ENCODE measurements at places on chromosomes 12 and 14.

DNA sequence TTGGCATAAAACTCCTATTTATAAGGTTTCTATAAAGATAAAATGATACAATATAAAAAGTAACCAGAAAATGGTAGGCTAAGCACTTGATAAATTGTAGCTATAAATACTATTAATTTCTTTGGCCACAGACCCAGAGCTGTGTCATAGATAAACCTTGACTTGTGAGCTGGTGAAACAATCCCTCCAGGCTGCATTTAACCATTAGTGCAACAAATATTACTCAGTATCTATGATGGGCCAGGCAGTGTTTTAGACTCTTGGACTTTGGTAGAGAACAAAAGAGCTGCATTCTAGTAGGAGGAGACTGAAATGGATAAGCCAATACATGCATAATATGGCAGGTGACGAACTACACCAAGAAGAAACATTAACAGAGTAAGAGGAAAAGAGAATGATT lies 178.1 kb downstream of the BTG1 start:
- no peak for DNase-seq

GRCh38 chr12:31227401-31227981 lies 98.5 kb downstream of the SINHCAF start:
- no peak for DNase-seq

DNA sequence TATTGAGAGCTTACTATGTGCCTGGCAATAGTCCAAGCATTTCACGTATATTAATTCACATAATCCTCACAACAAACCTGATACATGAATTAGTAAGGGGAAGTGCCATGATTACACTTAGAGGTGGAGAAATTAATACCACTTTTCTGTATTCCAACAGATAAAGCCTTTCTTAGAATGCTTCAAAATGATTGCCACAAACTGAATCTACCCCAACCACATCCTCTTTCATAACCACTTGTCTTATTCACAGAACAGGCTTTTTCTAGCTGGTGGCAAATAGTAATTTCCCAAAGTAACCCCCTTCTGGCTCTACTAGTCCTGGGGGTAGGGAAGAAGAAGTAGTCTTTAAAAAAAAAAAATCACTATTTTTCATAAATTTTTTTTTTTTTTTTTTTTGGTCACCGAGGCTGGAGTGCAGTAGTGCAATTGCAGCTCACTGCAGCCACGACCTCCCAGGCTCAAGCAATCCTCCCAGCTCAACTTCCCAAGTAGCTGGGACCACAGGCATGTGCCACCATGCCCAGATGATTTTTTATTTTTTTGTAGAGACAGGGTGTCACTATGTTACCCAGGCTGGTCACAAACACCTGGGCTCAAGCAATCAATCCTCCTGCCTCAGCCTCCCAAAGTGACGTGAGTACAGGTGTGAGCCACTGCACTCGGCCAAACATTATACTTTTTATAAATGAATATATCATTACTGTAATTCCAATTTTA lies 59.0 kb upstream of the ARID2 start:
- no peak for DNase-seq

- no peak for DNase-seq
These were observed 19.7 kb upstream of the CD9 start for GRCh38 chr12:6180268-6181051.

DNA sequence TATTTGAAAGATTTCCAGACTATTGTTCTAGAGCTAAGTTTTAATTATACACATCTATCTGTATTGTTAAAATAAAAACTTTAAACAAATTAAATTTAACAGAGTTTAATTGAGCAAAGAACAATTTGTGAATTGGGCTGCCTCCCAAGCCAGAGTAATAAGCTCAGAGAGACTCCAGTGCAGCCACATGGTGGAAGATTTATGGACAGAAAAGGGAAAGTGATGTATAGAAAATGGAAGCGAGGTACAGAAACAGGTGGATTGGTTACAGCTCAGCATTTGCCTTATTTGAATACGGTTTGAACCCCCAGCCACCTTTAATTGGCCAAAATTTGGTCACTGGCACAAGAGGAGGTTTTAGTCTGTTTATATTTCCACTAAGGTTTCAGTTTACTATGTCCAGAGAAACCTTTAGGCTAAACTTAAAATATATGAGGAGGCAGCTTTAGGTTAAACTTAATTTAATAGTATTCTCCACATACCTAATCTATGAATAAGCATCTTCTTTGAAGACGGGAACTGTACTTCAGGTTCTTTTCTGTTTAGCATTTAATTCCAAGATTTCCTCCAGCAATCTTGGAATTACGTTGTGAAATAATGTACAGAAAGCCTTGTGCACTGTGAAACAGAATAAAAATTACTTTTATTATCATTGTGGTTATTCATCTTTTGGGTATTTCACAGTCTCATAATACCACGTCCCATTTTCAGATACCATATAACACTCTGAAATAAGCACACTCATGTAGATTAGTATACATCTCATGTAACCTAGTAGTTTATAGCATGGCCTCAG lies 19.4 kb downstream of the SRGAP1 start:
- DNase-seq = no peak

- DNase-seq = no peak
These were observed 357.9 kb downstream of the BCL11B start for GRCh38 chr14:98913967-98914650.

DNA sequence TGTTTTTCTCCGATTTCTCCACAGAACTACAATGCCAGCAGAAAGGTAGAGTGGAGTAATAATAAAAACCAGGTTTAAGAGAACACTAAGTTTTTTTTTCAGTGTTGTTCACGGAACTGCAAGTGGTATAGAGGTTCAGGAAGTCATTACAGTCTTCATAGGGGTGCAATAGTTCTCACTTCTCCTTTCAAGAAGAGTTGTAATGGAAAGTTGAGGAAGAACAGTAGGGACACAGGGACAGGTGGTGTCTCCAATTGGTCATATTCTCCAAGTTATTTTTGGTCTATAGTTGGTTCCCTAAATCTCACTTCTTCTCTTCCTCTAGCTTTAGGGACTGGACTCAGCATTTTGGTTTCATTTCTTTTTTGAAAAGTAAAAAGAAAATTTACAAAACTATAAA lies 894.0 kb downstream of the NRXN3 start:
- DNase-seq = no peak

DNA sequence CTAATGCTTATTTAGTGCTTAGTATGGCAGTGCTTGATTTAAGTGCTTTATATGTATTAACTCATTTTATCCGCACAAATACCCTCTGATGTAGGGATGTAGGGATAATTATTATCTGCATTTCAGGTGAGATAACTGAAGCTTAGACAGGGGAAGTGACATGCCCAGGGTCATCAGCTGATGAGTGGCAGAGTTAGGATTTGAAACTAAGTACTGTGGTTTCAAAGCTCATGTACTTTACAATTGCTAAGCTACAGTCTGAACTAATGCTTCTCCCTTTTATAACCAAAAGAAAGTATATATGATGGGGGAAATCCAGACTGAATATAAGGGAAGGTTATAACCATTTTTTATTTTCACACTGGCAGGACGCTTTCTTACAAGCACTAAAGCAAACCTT lies 229.6 kb upstream of the NAV3 start:
- no peak for DNase-seq

GRCh38 chr12:58883576-58884334 lies 36.5 kb downstream of the LRIG3 start:
- no peak for DNase-seq

- DNase-seq = no peak
These were observed 35.0 kb downstream of the CORO1C start for GRCh38 chr12:108696111-108696995.

DNA sequence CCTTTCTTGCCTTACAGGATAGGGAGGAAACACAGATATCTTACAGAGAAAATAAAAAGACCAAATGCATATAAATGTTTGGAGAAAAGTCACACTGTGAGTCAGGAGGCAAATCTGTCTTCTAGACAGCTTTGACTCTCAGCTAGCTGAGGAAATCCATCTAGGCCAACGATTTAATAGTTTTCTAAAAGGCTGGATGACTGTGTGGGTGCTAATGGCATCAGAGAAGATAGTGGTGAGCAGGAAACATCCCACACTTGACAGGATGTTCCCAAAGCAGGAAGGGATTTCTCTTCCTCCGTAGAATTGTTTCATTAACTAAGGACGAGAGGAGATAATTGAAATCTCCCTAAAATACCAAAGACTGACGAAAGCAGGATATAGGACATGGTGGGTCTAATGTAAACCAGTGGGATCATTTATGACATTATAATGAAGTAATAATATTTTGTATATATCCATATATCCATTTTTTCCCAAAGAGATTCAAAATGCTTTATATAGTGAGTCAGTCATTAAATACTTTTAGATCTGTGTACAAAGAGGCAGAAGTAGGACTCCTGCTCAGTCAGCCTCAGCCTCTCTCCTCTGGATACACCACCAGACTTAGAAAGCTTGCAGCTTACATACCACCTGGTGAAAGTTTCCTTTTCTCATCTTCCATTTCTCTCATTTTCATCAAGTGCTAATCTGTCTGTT lies 44.3 kb upstream of the PSMA6 start:
- no peak for DNase-seq

DNA sequence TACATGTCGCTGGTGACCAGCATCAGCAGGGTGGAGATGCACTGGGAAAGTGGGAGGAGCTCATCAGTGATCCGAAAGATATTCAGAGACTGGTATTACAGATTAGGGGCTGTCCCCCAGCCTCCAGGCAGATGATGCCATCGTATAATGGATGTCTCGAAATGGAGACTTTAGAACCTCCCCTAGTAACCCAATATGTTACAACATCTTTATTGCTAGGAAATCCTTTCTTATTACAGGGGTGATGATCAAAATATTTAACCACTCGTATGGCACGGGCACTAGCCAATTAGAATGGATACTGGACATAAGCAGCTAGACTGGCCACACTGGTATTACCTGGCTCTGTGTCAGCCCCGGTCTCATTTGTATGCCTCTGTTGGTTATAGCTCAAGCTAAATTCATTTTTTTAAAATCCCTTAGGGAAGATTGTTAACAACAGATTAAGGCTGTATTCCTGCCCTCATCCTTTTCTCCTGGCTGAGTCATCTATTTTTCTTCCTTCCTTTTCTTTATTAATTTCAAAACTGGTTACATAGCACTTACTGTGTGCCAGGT lies 10.8 kb upstream of the CEBPE start:
- DNase-seq = no peak

- DNase-seq = no peak
These were observed 115.9 kb downstream of the DERA start for GRCh38 chr12:16027002-16027401.

DNA sequence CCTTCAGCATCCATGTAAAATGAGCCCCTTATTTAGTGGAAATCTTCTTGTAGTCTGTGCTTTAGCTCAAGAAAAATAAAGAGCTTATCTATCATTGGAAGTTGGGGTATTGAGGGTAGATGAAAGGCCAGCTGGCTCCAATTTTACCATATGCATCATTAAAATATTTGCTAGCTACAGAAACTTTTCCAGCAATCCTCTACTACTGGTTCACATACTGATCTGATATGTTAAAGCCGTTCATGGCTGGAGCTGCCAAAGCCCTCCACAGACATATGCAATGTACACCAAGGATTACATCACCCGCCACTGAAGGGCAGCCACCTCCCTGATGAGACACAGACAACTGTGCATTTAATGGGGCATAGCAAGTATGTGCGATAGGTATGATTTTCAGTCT lies 1205.3 kb downstream of the GALC start:
- DNase-seq = no peak

DNA sequence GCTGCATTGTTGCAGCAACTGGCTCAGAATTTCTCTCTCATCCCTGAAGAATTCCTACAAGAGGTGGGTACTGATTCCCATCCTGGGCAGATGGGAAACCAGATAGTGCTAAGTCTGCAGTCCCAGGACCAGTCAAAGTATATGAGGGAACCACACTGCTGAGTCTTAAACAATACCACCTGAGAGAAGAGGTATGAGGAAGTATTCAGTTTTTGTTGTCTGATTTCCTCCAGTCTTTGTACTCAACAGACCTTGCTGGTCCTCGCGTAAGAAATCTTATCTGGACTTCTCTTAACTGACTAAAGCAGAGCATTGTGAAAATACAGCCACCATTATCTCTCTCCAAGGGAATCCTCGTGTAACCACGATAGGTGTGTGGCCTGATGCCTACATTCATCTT lies 3.6 kb upstream of the EDDM3A start:
- DNase-seq = no peak

DNA sequence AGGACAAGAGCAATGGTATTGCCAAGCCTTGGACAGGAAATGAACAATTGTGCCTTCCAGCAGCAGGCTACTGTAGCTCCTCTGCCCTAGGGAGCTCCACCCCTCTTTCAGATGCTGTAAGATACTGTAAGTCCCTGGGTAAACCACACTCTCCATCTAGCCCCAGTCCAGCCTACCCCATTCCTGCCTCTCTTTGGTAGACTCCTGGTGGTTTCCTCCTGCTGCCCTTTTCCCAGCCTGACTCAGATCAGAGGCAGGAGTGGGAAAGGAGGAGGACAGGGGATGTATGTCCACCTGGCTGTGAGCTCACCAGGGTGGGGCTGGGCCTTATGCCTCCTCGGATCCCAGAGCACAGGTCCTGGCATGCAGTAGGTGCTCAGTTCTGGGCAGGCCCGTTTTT lies 174.6 kb downstream of the ESRRB start:
- no peak for DNase-seq

DNA sequence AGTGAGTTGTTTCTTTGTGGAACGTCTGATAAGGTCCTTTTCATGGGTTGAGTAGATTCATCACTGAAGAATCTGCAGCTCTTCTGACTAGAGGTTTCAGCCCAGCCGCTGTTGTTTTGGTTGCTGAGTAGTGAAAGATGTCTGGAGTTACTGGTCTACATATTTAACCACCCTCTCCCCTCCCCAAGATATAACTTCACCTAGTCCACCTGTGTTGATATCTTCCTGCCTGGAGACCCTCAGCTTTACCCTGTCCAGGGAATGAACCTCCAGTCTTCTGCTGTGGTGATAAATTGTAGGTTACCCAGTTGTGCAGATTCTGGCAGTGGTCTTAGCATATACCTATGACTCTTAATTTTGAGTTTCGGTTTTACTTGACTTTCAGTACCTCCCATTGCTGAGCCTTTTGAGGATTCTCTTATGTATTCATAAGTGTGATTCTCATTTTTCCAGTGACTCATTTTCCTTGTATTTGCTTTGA lies 62.9 kb downstream of the CCDC91 start:
- DNase-seq = no peak

GRCh38 chr12:10559244-10559643 lies 53.6 kb downstream of the EIF2S3B start:
- no peak for DNase-seq

DNA sequence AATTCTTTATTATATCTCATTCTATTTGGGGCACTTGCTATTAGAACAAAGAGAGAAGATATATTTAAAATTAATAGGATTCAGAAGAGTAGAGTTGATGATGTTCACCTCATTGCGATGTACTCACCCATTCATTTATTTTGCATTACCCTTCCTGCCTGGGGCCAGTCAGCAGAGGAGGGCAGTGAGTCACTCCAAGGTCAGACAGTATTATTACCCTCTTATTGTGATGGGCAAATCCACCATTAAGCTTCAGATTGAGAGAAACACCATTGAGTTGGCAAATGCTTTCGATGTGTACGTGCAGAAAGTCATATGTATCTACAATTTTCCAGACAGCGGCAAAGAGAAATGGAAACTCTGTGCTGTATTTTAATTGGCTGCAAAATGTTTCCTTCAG lies 134.2 kb downstream of the BICD1 start:
- no peak for DNase-seq

Data from NCI-H1092 treated with DMSO at 0.1 percent for 48 hours (cell line).